ENCODE measurements at places on chromosomes 2 and 18.

DNA sequence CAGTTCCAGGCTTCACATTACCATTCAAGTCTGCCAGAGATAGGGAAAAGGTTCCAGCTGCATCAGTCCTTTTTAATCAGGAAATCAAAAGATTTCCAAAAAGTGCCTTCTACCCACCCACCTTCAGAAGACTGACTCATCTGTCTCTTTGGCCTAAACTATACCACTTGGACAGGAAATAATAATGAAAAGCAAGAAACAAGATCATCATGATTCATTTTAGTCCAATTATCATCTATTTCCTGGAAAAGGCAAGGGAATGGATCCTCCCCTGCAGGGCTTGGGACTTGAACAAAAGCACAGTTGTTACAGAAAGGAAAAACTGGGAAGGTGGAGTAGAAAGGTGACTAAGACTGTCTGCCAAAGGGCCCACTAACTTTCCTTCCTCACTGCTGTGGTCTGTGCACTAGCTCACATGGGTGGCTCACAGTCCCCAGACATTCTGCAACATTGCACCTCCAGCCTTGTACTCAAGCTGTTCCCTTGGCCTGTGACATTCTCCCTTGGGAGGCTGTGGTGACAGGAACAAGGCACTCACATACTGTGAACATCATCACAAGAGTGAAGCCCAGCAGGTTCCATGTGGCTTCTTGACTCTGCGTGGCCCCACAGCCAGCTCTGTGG lies 75.3 kb downstream of the VSNL1 start:
- DNase-seq = no peak

DNA sequence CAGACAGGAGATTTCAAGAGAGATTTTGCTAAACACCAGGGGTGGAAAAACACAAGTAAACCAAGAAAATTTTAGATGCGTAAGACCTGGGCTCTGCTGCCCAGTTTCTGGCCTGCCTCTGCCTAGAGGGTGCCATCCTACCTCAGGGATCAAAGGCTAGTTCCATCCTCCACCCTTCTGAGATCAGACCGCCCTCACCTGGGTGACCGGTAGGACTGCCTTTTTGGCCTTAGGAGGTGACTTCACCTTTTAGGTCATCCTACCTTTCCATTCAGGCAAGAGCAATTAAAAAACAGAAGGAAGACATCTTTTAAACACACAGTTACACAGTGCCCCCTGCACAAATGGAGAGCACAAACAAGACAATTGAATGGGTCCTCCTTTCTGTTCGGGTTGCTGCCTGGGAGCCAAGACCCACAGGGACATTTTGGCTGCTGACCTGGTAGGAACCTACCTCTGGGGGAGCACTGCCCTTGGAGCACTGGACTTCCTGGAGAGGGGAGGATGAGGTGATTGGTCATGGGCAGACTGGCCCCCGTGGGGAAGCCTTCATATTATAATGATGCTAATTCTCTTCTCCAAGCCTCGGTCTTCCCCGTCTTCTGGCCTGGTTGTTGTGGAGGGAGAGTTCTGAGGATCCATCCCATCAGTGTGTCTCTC lies 3.1 kb downstream of the PSD4 start:
- DNase-seq = no peak

DNA sequence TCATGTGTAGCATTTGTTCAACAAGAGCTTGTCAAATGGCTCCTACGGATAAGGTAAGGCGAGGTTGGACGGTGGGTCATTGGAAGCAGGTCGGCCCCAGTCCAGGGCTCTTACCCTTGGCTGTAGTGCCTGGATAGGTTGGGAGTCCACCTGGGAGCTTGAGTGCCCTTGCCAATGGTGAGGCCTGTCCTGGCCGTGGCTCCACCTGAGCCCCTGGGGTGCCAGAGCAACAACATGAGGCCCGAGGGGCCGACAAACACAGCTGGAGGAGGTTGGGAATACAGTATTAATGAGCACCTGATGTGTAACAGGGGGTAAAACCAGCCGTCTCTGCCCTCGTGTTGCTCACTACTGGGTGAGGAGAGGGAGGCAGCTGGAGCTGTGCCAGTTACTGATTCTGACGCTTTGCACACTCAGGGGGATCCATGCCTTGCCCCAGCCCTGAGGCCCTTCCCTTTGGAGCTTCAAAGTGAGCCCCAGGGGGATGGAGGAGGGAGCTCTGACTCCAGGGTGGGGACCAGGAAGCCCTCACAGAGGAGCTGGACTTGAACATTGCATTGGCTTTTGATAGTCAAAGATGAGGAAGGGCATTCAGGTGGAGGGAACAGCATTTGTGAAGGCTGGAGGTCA lies 87.2 kb downstream of the RHOB start:
- DNase-seq = no peak

DNA sequence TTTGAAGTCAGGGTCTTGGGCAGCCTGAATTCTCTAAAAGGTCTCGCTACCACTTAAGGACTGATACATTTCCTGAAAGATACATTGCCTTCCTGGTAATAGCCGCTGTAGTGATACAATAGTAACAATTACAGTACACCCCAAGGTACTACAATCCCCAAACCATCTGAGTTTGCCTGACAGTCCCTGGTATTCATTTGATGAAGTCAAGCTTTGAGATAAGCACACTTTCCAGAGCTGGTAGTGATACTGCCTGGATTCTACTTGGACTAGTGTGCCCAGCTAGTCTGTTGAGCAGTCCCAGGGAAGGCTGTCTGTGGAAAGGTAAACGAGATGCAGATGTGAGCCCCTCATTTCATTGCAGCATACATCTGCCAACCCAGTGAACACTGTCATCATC lies 24.4 kb upstream of the ITGB6 start:
- no peak for DNase-seq

DNA sequence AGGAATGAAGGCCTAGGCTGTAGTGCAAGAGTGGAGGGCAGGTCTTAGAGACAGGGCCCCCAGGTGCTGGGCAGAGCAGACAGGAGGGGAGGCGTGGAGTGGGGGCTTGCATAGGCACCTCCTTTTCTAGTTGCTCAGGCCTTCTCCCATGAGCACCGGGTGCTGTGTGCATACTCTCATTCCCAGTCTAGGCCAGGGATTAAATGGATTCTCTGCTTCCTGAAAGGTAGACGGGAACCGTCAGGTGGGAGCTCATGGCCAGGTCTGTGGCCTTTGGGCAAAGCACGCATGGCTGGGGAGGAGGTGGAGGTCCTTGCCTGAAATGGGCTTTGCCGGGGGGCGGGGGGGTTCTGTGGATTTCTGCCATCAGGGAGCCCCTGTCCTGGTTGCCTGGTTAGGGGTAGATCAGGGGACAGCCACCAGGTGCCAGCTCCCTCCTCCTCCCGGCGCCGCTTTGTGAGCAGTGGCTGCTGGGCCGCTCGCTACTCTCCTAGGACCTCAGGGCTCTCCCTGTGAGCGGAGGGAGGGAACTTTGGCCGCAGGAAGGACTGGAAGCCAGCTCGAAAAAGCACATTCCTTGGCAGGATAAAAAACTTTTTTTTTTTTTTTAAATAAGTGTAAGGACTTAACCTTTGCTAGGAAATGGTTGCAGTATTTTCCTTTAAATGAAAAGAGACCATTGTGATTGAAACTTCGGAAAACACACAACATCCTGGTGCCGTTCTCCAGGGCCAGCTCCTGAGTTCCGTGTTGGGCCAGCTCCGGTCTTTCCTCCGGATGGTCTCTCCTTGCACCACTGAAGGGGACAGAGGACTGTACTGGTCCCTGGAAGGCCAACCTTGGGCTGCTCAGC lies 82.8 kb upstream of the HAAO start:
- no peak for DNase-seq

DNA sequence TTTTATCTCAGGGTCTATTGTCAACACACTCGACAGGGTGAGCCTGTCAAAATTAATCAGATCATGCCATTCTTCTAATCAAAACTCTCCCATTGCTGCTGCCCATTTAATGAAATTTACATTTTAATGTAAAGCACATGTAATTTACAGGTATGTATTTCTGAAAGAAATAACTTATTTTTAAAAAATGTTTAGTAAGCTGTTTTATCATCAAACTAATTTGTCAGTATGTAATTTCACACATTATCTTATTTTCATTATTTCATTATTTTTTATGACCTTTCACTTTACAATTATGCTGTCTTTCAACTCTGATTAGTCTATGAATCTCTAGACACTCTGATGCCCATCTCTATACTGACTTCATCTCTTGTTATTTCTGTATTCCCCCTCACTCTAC lies 467.8 kb downstream of the ZNF804A start:
- no peak for DNase-seq
